ENCODE measurements at places on chromosomes 3 and 15.

DNA sequence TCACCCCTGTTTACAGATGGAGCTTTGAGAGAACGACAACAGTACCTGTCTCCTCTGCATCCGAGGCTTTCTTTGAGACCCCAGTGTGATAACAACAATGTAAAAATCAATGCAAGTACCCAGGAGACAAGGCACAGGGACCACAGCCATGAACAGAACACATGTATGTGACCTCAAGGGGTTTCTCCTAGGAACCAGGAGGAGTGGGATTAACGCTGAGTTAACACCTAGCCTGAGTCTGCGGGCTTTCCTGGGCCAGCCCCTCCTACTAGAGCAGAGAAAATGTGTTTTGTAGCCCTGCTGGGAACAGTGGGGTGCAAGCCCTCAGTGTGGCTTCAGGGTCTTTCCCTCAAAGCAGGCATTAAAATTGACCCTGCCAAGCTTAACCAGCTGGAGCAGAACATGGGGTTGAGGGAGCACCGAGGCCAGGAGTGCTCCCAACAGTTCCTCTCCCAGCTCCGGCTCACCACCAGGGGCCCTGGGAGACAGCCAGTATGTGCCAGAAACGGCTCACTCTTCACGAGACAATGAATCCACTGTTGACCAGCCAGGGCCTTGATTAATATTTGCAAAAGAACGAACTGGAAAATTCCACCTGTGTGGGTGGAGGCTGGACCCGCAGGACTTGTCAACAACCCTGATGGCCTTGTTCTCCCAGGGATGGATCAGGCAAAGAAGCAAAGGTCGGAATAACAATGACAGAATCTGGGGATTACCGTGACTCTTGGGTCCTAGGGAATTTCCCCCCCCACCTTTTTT, 3.6 kb downstream of the CHDH start:
- no peak for DNase-seq

DNA sequence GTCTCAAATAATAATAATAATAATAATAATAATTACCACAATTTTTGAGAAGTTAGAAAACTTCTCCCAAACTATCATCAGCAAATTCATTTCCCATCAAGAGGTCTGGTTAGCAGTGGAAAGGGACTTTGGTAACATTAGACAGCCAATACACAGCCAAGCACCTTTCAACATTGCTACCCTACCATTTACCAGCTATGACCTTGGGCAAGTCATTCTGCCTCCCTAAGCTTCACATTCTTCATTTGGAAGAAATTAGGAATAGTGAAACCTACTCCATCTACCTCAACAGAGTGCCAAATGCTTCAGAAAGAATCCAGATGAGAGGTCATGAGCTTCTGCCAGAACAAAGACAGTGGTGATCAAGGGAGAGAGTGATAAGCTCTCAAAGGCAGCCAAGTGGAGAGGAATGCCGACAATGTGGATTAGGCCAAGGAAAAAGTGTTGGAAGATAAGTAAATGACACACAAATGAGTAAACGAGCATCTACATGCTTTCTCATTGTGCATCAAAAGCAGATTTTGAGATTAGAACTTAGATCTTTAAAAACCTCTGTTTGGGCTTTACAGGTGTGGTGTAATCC, 42.9 kb upstream of the LPP start:
- no peak for DNase-seq

DNA sequence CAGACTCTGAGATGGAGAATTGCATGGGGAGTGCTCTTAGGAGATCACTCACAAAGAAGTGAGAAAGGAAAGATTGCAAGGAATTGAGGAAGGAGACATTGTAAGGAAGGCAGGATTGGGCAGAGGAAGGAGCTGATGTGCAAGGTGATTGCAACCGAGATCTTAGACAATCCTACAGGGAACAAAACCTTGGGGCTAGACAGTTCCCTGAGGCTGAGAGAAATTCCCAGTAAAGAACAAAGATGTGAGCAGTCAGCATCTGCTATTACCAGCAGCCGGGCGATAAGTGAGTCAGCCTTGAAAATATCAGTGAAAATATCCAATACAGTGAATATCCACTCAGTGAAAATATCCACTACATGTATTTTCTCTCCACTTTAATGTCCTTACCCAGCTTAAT, 143.6 kb upstream of the TBC1D5 start:
- DNase-seq, result no peak

- no peak for DNase-seq
These were observed 26.2 kb upstream of the IGF2BP2 start for GRCh38 chr3:185851046-185851445.

- no peak for DNase-seq
These were observed 109.2 kb downstream of the TMEM266 start for GRCh38 chr15:76169018-76169417.

GRCh38 chr3:100706365-100706764, 2.9 kb upstream of the TFG start:
- DNase-seq, result no peak

DNA sequence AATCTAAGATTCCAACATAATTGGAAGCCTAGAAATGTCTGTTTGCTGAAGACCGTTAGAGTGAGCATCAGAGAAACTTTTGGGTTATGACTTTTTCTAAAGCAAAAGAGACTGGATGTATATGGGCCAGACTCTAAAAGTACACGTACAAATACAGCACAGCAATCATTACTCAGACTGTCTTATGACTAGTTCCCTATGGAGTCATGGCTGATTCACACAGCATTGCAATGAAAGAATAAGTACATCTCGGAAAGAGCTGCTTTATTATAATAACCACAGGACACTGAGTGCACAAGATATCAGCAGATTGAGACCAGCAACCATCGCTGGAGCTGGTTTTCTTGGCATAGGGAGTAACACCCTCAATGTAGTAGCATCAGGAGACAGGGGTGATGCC, 618.6 kb downstream of the NLGN1 start:
- no peak for DNase-seq

DNA sequence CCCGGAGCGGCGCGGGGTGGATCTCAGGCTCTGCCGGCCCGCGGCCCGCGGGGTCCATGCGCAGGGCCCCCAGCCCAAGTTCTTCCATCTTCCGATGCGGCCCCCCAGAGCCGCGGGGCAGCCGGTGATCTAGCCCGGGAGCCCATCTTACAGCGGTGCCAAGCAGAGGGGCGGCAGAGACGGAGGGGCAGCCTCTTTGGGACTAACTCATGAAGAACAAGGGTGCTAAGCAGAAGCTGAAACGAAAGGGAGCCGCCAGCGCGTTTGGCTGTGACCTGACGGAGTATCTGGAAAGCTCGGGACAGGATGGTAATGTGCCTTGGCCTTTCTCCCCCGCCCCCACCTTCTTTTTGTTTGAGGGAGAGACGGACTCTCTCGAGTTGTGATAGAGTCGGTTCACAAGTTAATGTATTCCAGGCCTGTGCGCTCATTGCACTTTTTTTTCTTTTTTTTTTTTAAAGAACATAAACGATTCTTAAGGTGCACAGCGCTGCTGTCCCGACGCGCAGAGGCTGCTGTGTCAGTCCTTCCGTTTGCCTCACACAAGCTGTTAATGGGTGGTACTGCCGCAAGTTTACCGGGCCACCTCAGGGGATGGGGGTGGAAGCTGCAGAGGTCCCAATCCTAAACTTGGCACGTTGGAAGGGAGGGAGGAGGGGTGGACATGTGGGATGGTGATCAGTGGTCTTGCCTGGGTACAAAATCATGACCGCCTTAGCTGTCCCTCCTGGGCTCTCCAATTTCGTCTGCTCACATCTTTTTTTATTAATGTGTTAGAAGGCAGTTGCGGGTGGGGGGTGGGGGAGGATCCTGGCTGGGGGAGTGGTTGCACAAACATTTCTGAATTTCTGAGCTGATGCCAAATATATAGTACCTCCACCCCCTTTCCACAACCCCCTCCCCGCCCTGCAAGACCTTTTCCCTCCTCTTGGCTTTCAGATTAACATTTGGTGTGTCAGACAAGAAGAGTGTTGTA, 801 bp downstream of the ARHGAP31 start:
- peak; percentile 38 for DNase-seq

DNA sequence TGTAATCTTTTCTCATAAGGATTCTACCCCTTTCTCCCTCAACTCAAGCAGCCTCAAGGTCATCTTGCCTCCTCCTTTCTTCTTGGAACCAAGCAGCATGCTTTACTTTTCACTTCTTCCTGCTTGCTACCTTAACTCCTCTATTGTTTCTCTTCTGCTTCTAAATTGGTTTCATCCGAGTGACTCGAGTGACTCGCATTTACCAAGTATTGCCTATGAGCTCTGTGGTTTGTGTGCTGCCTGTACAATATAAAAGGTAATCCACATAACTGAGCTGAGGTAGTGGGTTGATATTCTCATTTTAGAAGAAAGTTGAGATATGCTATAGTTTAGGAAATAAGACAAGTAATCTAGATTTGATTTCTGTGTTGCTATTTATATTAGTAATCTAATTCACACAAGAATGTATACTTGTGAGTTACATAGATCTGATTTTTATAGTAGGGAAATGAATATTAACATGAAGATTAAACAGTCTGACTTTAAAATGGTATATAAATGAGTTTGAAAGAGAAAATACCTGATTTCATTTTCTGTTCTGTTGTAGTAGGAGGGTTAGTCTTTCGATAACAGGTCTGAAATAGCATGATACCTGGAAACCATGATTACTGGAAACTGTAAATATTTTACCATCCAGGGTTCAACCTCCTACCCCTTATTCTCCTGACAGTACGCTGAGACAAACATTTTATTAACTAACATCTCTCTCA, 5.5 kb downstream of the HHLA2 start:
- no peak for DNase-seq

DNA sequence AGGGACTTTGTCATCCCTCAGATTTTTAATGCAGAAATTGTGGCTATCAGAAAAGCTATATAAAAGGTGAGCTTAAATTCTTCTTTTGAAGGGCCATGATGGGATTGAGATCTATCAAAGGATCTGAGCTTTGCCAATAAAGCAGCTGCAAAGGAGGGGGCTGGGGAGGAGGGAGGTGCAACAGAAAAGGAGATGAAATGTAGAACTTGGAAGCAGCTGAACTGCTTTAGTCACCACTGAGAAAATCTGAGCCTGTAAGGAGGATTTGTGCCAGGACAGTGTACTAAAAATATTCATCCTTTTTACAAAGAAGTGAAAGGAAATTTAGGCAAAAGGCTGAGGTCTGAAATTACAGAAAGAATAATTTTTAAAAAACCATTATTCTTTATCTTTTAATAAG, 10.4 kb downstream of the TSPAN3 start:
- no peak for DNase-seq

- no peak for DNase-seq
These were observed 626.3 kb upstream of the NAALADL2 start for GRCh38 chr3:174232658-174233429.

- no peak for DNase-seq
These were observed 10.8 kb downstream of the TIPARP start for GRCh38 chr3:156685198-156685597.

GRCh38 chr15:89490814-89491315, 5.5 kb downstream of the RHCG start:
- DNase-seq, result no peak

DNA sequence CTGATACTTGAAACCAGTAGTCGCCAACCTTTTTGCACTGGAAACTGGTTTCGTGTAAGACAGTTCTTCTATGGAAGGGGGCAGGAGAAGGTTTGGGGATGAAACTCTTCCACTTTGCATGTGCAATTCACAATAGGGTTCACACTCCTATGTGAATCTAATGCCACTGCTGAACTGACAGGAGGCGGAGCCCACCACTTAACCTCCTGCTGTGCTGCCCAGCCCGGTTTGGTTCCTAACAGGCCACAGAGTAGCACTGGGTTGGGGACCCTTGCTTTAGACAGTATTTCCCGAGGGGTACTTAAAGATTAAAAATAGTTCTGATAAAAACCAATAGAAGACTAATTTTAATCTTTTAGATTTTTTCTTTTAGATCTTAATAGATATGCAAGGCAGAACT, 11.1 kb downstream of the TFG start:
- DNase-seq, result no peak

- DNase-seq, result peak; percentile 44
These were observed 744 bp upstream of the ALDH1A2 start for GRCh38 chr15:58066042-58066867.

DNA sequence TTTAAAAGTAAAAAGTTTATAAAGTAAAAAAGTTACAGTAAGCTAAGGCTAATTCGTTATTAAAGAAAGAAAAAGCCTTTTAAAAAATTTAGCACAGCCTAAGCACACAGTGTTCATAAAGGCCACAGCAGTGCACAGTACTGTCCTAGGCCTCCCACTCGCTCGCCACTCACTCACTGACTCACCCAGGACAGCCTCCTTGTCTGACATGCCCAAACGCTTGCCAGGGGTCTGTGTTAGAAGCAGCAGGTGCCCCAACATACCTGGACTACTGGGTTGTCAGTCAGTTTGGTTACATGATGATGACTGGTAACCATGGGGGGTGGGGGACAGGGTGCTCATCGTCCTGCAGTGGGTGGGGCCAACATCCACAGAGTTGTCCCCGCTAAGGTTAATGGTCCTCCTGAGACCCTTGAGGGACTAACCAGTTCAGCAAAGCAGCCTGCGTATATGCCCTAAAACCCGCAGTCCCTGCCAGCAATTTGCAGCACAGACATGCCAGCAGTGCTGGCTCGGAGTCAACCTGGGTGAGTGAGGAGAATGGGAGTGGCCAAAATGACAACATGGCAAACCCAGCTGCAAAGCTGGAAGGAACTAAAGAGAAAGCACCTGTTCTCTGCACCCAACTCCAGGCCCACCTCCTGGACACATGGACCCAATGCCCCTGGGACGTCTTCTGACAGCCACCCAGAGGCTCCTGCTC, 49.2 kb downstream of the CYFIP1 start:
- DNase-seq, result no peak

DNA sequence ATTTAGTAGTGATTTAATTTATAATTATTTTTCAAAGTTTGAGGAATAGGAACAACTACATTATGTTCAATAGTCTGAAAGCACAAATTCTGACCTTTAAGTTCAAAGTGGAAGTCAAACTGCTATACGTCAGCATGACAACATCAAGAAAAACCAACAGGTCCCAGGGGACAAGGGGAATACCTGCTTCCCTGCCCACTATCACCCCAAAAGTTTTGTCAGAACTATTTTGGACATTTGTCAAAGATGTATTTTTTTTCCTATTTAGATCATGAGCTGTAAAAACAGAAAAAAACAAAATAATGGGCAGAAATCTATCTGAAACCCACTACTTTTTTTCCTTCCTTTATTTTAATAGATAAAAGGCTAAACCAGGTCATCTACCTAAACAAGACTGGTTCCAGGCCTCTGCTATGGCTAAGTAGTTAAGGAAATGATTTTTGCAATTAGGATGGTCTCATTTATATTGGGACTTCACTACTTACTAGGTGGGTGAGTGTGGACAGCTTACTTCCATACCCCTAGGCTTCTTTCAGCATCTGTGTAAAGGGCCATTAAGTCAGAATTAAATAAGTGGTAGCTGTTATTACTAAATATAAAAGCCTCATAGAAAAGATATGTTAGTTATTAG, 746.3 kb downstream of the FHIT start:
- DNase-seq, result no peak

GRCh38 chr3:128430731-128431130, 36.0 kb downstream of the DNAJB8 start:
- no peak for DNase-seq

GRCh38 chr15:36936613-36937012, 163.7 kb downstream of the MEIS2 start:
- DNase-seq, result no peak

- no peak for DNase-seq
These were observed 47.7 kb upstream of the INSYN1 start for GRCh38 chr15:73800662-73801345.

Measured in CD8-positive, alpha-beta memory T cell (primary cell).